ENCODE measurements at places on chromosomes 5 and 9.

DNA sequence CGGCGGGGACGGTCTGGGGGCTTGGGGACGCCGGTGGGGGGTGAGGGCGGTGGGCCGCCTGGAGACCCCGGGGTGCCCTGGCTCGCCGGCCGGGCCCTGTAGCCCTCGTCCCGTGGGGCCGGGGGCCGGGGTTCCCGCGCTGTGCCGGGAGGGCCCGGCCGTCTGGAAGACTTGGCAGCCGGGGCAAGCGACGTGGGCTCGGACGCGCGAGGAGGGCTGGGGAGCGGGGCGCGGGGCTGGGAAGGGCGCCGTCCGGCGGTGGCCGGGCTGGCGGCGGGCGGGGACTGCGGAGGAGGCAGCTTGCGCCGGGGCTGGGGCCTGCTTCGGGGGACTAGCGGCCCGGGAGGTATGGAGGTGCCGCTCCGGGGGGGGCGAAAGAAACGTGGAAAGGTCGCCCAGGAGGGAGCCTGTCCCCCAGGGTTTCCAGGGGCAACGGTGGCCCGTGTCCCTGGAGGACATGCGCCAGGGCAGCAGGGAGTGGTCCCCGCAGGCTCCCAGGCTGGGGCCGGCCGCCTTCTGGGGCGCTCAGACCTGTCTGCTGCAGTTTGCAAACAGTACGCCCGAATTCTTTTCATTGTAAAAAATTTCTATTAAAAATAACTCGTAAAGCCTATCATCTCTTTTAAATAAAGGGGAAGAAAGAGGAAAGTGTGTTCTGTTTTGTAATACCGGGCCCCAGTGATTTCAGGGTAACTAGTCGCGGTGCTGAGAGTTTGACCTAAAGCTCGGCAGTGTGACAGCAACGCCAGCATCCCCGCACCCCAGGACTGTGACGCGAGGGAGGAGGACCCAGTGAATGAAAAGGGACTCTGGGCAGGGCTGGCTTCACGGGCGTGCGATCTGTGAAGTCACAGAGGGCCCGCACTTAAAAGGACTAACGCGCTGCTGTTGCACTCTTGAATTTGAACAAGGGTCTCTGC is 752 bp upstream of the ANKH start:
- peak; percentile 71 for DNase-seq

GRCh38 chr5:141356950-141357349 is 2.1 kb downstream of the PCDHGA4 start:
- DNase-seq, result no peak

DNA sequence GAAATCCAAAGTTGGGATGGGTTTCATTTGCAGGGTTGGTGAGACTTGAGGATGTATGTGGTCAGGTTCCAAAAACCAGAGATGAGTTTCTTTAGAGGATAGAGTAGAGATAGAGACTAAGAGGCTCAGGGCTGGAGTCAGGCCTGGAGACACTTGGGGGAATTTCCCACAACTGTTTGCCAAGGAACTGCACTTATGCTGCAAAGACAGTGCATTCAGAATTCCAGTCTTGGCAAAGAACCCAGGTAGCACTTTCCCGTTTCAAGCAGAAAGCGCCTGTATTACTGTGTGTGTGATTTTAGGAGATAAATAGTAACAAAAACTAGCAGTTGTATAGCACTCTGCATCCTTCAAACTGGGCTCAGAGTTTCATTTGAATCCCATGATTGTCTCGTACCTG is 55.4 kb downstream of the SNCAIP start:
- DNase-seq, result peak; percentile 45

DNA sequence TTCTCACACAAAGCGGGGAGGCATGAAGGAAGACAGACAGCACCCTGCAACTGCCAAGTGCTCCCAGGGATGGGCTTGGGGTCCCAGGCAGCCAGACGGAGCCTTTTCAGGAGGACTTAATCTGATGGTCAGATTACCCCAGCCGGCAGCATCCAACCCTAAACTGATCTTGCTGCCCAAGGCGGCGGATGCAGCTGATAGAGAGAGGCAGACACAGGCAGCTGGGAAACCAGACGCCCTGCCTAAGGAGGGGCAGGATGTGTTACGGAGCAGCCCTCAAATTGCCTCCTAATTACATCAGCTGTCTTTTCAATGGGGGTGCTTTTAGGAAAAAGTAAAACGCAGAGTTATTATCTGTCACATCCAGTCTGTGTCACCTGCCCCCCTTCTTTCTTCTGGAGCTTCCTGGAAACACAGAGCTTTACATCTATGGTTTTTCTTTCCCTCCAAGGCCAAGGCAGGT is 190.9 kb upstream of the PANK3 start:
- DNase-seq, result no peak

DNA sequence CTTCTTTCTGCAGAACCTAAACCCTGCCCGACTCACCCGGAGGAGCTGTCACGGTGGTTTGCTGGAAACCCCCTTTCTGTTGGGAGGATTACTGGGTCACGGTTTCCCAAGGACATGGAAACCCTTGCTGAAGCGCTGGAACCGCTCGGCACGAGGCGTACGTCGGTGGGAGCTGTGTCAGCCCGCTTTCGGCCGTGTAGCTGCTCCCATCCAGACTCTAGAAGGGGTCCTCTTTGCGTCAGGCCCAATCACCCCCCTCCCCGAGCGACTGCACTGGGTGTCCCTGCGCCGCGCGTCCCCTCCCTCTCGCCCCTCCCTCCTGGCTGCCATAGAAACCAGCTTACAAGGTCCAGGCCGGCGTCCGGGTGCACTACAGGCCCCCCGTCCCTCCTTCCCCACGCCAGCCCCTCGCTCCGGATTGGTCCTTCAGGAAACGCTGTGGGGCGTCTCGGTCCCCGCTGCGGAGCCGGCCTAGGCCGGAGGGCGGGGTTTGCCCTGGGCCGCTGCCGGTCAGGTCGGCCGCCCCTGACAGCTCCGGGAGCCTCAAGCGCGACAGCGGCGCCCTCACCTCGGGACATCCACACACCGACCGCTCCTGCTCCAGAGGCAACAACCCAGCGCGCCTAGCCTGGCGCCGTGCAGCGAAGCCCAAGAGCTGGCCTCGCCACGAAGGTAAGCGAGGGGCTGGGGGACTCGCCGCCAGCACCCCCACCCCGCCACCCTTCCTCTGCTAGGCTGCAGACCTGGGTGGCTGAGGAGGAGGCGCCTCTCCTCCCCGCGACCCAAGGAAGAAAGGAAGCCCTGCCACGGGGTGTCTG is at the start of gene NIM1K:
TSS of gene NIM1K (plus strand) at position 486 of the 818 bp plus-strand sequence. CDS start 53,551 bp downstream, outside the sequence.
- DNase-seq, result peak; percentile 78

GRCh38 chr5:138844812-138845513 is 30.2 kb downstream of the LRRTM2 start:
- DNase-seq, result no peak

DNA sequence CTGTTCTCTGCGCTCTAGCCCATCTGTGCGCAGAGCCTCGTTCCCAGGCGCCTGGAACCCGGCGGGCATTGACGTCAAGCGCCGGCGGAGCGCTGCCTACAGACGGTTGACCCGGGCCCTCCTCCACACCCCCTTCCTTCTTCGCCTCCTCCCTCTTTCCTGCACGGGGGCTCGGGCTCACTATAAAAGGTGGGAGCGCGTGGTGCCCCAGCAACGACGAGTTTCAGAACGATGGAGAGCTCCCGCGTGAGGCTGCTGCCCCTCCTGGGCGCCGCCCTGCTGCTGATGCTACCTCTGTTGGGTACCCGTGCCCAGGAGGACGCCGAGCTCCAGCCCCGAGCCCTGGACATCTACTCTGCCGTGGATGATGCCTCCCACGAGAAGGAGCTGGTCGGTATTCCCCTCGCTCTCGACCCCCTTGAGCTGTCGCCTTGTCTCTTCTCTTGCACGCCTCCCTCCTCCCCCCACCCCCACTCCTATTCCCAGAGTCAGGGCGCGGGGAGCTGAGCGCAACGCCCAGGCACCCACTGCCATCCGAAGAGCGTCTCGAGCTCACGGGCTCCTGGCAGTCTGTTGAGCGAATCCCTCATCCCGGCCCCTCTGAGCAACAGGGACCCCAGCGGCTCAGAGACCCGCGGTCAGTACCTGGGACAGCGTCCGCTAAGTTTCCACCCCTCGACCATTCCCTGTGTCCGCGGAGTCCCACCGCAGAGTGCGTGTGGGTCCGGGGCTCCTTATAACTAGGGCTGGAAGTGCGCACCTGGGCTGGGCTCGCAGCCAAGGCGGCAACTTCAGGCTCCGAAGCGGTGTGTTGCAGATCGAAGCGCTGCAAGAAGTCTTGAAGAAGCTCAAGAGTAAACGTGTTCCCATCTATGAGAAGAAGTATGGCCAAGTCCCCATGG is at the start of gene CARTPT:
TSS of gene CARTPT (plus strand) at position 213 of the 902 bp plus-strand sequence. CDS start at position 232, 19 bp downstream.
- DNase-seq, result peak; percentile 48

- DNase-seq, result no peak
Measured at GRCh38 chr5:146539973-146540372, 24.0 kb upstream of the GPR151 start.

GRCh38 chr5:130836729-130837649 is 328.1 kb downstream of the HINT1 start:
- DNase-seq, result no peak

DNA sequence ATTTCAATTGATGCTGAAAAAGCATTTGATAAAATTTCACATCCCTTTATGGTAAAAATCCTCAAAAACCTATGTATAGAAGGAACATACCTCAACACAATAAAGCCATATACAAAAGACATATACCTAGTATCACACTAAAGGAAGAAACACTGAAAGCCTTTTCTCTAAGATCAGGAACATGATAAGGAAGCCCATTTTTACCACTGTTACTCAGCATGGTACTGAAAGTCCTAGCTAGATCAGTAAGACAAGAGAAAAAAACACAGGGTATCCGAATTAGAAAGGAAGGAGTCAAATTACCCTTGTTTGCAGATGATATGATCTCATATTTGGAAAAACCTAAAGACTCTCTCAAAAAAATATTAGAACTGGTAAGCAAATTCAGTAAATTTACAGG is 350.2 kb upstream of the PDE4D start:
- DNase-seq, result no peak

GRCh38 chr9:6889868-6890267 is 132.1 kb downstream of the KDM4C start:
- no peak for DNase-seq

- peak; percentile 27 for DNase-seq
Measured at GRCh38 chr9:134983074-134983473, 65.4 kb upstream of the FCN1 start.

GRCh38 chr5:146203872-146204192 is 427 bp downstream of the RBM27 start:
- no peak for DNase-seq

GRCh38 chr5:39427229-39427628 is 2.4 kb upstream of the DAB2 start:
- no peak for DNase-seq

DNA sequence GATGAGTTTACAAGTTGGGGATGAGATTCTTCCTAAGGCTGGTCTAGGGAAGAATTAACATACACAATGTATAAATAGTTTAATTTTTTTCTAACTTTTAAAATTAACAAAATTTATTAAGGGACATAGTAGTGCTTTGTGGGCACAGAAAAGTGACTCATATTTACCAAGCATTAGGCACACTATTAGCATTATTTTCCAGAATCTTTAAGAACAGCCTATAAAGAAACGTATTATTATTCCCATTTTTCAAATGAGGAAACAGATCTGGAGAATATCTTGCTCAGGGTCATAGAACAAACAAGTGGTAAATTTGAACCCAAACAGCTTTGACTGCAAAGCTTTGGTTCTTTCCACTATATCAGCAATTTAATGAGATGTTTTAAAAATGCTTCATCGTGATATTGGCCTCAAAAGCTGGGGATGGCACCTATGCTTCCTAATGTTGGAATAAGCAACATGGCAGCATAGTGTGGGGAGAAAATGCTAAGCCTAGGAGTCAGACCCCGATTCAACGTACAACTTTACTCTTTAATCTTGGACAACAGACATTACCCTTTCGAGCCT is 55.9 kb downstream of the ABCA1 start:
- no peak for DNase-seq

GRCh38 chr9:93171261-93171990 is 12.5 kb upstream of the WNK2 start:
- DNase-seq, result no peak

DNA sequence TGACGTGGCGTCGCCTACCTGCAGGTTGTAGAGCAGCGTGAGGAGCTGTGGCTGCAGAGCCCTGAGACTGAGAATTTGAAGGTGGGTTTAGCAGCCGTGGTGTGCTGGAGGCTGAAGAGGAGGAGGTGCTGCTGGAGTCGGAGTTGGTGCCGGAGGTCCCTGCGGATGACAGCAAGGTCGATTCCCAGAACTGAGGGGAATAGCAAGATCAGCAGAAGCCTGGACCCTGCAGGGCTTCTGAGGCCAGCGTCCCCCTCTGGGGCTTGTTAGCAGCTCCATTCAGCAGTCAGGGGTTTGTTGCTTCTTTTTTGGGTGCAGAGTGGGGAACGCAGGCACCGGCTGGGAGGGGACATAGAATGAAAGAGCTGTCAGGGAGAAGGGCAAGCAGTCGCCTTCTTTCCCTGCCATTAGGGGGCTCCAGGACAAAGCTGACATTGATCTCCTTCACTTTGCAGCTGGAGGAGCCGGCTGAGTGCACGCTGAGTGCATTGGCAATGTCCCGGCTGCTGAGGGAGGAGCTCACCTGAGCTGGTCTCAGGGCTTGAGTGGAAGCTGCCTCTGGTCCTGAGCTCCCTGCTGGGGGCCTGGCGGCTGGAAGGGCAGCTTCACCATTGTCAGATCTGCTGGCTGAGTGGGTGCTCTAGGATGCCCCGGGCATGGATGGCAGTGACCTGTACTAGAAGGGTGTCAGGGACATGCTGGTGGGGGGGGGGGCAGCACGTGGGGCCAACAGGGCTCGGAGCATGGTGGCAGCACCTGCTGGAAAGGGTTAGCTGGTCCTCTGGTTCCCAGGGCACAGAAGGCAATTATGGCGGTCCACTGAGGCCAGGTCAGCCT is 20.8 kb downstream of the OBP2B start:
- DNase-seq, result no peak

GRCh38 chr9:79189511-79189924 is 382.2 kb upstream of the TLE4 start:
- no peak for DNase-seq

- peak; percentile 57 for DNase-seq
Measured at GRCh38 chr9:93958819-93959682, 3.9 kb upstream of the BARX1 start.

DNA sequence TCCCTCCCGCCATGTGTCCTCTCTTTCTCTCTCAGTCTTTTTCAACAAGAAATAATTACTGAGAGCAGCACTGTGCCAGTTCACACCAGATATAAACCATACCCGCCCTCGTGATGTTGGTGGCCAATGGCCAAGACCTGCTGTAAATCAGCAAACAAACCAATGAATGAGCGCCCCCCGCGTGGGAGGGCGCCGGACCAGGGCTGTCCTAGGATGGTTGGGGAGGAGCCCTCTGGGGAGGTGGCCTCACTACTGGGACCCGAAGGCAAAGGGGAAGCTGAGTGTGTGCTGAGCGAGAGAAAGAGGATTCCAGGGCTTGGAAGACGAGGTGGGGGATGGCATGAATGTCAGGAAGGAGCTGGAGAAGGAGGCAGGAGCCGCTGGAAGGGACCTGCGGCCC is 51.2 kb upstream of the BARHL1 start:
- no peak for DNase-seq

- no peak for DNase-seq
Measured at GRCh38 chr9:71955300-71955915, 44.0 kb downstream of the C9orf85 start.

DNA sequence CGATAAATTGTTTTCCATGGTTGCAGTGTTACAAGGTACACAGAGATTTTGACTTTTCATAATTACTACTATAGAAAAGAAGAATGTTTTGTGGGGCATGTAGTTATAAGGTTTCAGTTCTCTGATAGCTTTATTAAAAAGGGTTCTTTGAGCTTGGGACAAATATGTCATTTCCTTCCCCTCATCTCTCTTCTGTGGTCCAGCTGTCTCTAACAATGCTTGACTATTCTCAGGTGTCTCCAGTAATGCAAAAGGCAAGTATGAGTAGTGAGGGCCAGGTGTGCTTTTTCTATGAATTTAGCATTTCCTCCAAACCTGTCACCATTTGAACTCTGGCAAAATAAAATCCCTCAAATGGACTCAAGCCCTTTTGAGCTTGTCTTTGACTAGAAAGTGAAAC is 84.3 kb downstream of the SLF1 start:
- no peak for DNase-seq

All from left hindlimb (tissue), 1 donor.